ENCODE measurements at places on chromosomes 4 and X.

- DNase-seq = no peak
These were observed 607.9 kb downstream of the GLUD2 start for GRCh38 chrX:121655276-121655675.

DNA sequence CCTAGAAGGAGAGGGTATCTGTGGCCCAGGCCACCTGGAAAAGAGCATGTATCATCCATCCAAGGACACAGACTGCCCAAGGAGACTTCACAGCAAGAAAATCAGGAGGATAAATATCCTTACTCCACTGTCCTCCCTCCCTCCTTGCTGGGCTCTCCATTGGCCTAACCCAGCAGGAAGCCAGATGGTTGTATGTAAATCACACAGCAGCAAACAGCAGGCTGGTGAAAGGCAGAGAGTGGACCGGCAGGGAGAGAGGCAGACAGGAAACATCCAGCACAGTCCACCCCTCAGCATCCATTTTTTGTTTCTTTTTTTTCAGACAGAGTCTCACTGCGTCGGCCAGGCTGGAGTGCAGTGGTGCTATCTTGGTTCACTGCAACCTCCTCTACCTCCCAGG lies 17.5 kb downstream of the TXK start:
- peak; percentile 20 for DNase-seq

DNA sequence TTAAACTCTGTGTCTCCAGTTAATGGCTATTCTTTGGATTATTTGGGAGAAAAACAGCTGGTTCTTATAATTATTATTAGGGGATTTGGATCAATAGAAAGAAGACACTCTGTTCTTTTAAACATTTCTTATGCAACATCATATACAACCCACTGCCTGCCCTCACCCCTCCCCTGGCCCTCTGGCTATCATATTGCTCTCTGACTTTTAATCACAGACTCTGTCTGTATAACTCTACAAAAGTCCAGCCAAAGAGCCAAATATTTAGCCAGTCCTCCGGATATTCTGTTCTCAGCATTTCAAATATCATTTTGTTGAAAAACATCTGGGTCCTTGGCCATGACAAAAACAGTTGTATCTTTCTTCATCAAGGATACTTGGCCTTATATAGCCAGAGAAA lies 19.0 kb upstream of the PACRGL start:
- DNase-seq = no peak

DNA sequence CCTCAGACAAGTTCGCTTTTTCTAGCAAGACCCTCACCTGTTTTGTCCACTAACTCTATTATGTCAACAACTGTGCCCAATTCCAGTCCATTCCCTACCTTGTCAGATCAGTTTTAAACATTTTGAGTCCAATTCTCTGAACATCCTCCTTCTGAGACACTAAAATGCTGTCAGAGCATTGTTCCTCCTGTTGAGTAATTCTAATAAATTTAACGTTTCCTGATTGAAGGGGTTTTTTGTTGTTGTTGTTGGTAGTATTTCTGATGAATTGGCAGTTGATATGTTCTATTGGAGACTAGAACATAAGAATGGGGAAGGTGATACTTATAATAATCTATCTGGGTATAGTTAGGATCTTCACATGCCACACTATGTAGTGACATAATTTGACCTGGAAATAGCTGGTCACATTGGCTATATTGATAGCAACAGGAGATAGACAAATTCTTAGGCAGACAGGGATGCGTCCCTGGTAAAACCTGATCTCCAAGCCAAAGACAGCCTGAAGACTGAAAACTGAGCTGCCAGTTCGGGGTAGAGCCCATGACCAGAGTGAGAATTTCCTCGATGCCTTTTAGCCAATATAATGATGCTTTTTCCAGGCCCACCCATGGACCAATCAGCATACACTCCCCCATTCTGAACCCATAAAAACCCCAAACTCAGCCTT lies 12.4 kb upstream of the CXCL2 start:
- DNase-seq = no peak

- DNase-seq = no peak
These were observed 76.2 kb downstream of the CLDN34 start for GRCh38 chrX:10043386-10043785.

DNA sequence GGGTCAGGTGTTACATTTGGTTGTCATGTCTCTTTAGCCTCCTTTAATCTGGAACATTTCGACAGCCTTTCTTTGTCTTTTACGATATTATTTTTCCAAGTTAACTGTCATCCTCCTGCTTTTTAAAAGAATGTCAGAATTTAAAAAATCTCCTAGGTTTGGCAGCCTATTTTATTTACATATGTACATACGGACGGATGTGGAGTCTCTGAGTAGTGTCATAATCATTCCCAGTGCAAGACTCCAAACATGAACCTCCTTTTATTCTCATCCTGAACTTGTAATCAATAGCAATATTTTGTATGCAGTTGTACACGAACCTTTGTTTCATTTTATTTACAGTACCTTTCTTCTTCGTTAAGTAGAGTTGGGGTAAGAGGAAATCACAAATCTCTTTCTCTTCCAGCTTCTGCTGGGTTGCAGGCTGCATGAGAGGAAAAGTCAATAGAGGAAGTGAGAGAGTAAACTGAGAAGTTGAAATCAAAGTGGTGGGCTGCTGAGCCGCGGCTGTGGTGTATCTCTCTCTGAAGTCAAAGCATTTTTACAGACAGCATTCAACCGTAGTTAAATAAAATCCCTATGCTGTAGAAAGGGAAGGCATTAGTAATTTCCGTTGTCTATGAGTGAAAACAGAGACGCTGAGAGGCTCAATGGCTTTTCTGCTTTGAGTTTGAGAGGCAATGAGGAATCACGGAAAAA lies 53.9 kb upstream of the RPS6KA3 start:
- DNase-seq = no peak

GRCh38 chr4:173185847-173186510 lies 17.4 kb downstream of the GALNT7 start:
- DNase-seq = peak; percentile 69

- no peak for DNase-seq
These were observed 53.6 kb downstream of the USP53 start for GRCh38 chr4:119266153-119266552.

DNA sequence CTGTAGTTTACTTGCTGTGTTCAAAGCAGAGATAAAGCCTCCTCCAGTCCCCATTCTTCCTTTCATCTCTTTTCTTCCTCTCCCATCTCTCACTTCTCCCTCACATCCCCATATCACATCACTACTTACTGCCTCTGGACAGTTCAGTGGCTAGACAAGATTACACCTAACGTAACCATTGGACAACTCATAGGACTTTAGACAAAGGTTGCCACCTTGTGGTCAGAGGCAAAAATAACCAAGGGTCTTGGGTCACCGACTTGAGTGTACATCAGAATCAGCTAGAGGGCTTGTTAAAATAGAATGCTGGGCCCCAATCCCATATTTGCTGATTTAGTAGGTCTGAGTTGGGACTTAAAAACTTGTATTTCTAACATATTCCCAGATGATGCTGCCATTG lies 109.3 kb upstream of the DGKK start:
- peak; percentile 85 for DNase-seq

- no peak for DNase-seq
These were observed 459.9 kb upstream of the AMOT start for GRCh38 chrX:113300580-113300979.

- no peak for DNase-seq
These were observed 47.4 kb upstream of the GPM6B start for GRCh38 chrX:13864264-13864663.

DNA sequence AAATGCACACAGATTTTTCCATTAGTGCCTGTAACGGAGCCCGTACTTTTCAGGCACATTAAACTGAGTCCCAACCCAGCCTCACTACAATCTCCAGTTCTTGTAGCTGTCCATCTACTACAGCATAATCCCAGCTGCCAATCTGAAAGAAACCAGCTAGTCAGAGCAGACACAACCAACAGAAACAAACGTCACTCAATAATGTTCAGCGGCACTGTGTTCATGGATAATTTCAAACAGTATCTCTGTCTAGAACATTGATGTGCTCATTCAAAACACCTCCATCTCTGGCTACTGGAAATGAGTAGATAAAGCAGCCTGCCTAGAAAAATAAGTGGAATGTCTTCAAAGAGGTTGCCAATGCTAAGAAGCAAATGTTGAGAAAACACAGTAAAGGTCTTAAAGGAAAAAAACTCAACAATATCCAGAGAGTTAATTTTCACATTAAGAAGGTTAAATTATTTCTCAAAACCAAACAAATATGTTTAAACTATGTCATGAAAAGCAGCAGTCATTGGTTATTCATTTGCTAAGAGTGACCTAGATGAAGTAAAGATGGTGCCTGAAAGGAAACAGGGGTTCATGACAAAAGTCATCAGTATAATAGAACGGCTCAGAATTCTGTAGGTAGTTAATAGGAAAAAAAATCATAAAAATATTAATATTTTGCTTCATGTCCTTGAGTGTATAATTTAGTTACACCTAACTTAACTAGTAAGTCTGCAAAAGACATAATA lies 245.1 kb upstream of the MAB21L2 start:
- DNase-seq = no peak

GRCh38 chr4:140238351-140239056 lies 84.5 kb upstream of the MAML3 start:
- DNase-seq = peak; percentile 97

DNA sequence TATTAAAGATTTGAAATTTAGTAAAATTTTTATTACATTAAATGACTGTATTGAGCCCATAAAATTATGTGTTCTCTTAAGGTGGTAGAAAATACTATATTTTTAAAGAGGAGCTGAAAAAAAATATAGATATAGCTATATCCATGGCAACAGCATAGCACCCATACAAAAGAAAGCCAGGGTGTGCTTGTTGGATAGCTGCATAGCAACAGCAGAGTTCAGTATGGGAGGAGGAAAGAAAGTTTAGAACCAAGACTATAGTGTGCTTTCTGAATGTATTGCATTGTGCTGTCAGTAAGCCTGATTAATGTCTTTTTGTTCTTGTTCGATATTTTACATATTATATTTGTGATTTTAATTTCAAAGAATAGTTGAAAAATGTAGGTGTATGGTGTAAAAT lies 78.4 kb downstream of the GRID2 start:
- no peak for DNase-seq

- DNase-seq = no peak
These were observed 753.6 kb downstream of the CENPC start for GRCh38 chr4:66791686-66792085.

- DNase-seq = no peak
These were observed 19.6 kb downstream of the TMEM187 start for GRCh38 chrX:153992180-153992579.

DNA sequence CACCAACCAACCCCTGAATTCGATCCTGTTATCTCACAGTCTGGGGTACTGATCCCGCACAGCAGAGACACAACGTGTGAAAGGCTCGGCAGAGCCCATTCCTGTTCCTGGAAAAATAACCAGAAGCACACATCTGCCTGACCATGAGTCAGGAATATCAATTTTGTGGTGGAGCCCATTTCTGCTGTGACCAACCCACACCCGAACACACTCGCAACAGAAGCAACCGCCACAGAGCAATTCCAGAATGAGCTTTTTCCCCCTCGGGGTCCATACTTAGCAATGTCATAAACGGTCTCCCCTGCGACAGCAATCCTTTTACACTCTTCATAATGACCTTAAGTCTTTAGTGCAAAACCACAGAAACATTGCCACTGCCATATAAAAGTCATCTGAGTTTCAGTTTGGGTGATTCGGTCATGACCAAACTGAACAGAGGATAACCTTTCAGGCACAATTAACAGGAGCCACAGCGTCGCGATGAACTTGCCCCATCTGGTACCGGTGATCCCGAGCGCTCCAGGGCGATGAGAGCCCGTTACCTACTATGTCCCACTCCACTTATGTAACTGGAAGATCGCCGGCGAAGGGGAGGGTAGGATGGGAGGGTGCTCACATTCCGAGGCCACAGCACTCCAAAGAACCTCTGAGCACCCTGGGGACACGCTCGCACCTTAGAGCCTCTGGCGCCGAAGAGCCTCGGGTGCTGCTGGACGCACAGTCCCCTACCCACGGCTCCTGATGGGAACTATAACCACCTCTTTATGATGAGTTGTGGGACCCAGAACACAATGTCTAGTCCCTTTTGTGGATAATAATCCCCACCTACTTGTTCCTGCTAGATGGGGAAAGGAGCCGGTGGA lies 1.1 kb downstream of the MECP2 start:
- peak; percentile 75 for DNase-seq

GRCh38 chr4:143618811-143619210 lies 81.7 kb downstream of the FREM3 start:
- no peak for DNase-seq

DNA sequence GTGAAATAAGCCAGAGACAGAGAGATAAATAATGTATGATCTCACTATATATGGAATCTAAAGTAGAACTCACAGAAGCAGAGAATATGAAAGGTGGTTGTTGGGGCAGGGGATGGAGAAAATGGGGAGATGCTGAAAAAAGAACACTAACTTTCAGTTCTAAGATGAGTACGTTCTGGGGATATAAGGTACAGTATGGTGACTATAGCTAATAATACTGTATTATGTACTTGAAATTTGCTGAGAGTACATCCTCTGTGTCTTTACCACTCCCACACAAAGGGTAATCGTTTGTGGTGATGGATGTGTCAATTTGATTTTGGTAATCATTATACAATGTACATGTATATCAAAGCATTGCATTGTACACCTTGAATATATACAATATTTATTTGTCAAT lies 6.6 kb downstream of the FBXL5 start:
- no peak for DNase-seq

GRCh38 chrX:121570072-121570841 lies 522.8 kb downstream of the GLUD2 start:
- no peak for DNase-seq

- DNase-seq = no peak
These were observed 327.4 kb downstream of the PPP3CA start for GRCh38 chr4:101019941-101020401.
